ENCODE measurements at places on chromosomes 4 and X.

GRCh38 chr4:25914670-25915352, 791 bp downstream of the SMIM20 start:
- peaks cover 19% of the 10 kb centered on the region for H3K4me1 ChIP-seq
- H3K27ac ChIP-seq: peak overlapping the region; percentile 78
- DNase-seq: peak; percentile 63
- no peaks in the 10 kb centered on the region for H3K36me3 ChIP-seq
- H3K4me3 ChIP-seq: peak overlapping the region; percentile 85
- H3K27me3 ChIP-seq: no peaks in the 10 kb centered on the region

- peaks cover 35% of the 10 kb centered on the region for H3K4me1 ChIP-seq
- no peak overlapping the region for H3K4me3 ChIP-seq
- no peaks in the 10 kb centered on the region for H3K27me3 ChIP-seq
- no peak overlapping the region for H3K27ac ChIP-seq
- no peaks in the 10 kb centered on the region for H3K36me3 ChIP-seq
- DNase-seq: no peak
Observed at GRCh38 chr4:173185847-173186510, 17.4 kb downstream of the GALNT7 start.

DNA sequence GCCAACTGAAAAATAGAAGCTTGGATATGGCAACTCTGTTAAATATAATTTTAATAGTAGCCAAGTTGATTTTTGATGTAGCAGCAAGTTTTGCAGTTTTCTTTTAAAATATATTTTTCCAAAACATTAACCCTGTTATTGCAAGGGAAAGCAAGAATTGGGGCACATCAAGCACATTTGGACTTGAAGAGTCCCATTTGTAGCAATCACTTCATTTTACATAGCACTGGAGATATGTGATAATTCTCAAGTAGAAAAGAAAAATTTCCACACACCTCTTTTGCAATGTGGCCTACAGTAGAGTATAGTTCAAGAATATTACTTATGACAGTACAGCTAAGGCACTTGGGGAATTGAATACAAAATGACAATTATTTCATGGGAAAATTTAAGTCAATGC, 1.9 kb upstream of the PPP4R3C start:
- no peaks in the 10 kb centered on the region for H3K4me1 ChIP-seq
- no peak overlapping the region for H3K4me3 ChIP-seq
- no peaks in the 10 kb centered on the region for H3K36me3 ChIP-seq
- DNase-seq: no peak
- H3K27ac ChIP-seq: no peak overlapping the region
- no peaks in the 10 kb centered on the region for H3K27me3 ChIP-seq

DNA sequence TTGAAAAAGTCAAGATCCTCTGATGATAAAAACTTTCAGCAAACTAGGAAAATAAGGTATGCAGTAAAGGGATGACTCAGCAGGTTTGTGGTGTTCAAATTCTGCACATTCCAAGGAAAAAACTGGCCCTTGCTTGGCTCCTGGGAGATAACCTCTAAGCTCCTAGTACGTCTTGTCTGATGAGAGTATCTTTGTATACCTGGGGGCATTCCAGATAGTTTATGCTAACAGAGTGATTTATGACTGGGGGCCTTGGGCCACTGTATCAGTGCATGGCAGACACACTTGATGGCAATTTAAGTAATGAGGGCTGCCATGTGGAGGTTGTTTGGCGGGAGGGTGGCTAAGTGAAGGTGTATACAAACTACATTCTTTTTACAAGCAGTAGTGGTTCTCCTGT, 56.9 kb downstream of the NSG1 start:
- H3K4me3 ChIP-seq: no peak overlapping the region
- H3K36me3 ChIP-seq: no peaks in the 10 kb centered on the region
- DNase-seq: no peak
- H3K27ac ChIP-seq: peak overlapping the region; percentile 29
- peaks cover 16% of the 10 kb centered on the region for H3K4me1 ChIP-seq

- no peak overlapping the region for H3K4me3 ChIP-seq
- DNase-seq: no peak
- no peak overlapping the region for H3K27ac ChIP-seq
Observed at GRCh38 chr4:120682981-120683380, 239.5 kb downstream of the PRDM5 start.

GRCh38 chr4:183398298-183399125, 45.9 kb upstream of the CDKN2AIP start:
- H3K4me3 ChIP-seq: peak overlapping the region; percentile 74
- H3K27me3 ChIP-seq: no peaks in the 10 kb centered on the region
- H3K27ac ChIP-seq: peak overlapping the region; percentile 60
- peak; percentile 95 for DNase-seq
- H3K4me1 ChIP-seq: peaks cover 3% of the 10 kb centered on the region

DNA sequence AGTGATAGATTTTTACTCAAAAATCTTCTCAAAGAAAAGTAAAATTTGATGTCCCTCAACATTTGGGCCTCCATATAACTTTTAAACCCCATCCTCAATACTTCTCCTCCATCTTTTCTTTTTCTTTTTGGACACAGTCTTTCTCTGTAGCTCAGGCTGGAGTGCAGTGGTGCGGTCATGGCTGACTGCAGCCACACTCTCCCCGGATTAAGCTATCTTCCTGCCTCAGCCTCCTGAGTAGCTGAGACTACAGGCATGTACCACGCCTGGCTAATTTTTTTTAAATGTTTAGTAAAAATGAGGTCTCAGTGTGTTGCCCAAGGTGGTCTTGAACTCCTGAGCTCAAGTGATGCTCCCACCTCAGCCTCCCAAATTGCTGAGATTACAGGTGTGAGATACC, 33.1 kb downstream of the KDM6A start:
- no peaks in the 10 kb centered on the region for H3K27me3 ChIP-seq
- no peak overlapping the region for H3K4me3 ChIP-seq
- no peak overlapping the region for H3K27ac ChIP-seq
- no peaks in the 10 kb centered on the region for H3K36me3 ChIP-seq

GRCh38 chr4:47031011-47031678, at the start of gene GABRB1:
GABRB1 (plus strand) TSS chr4:47031567.
- no peak within 1 kb of the TSS for H3K27ac ChIP-seq
- H3K27me3 ChIP-seq: peaks cover 15% of the 10 kb centered on the region
- DNase-seq: peak; percentile 46
- H3K36me3 ChIP-seq: no peaks in the 10 kb centered on the region
- peak within 1 kb of the TSS; percentile 73 for H3K4me3 ChIP-seq
- peaks cover 13% of the 10 kb centered on the region for H3K4me1 ChIP-seq

GRCh38 chr4:37225778-37226177, 18.8 kb upstream of the NWD2 start:
- H3K4me1 ChIP-seq: no peaks in the 10 kb centered on the region
- DNase-seq: no peak
- no peak overlapping the region for H3K27ac ChIP-seq
- no peaks in the 10 kb centered on the region for H3K27me3 ChIP-seq
- no peak overlapping the region for H3K4me3 ChIP-seq
- H3K36me3 ChIP-seq: no peaks in the 10 kb centered on the region

- peak; percentile 52 for DNase-seq
- H3K27ac ChIP-seq: peak overlapping the region; percentile 95
Observed at GRCh38 chr4:145177511-145177905, 2.9 kb downstream of the OTUD4 start.

GRCh38 chr4:155025762-155026457, 182.5 kb upstream of the NPY2R start:
- no peaks in the 10 kb centered on the region for H3K36me3 ChIP-seq
- peak overlapping the region; percentile 29 for H3K27ac ChIP-seq
- no peak overlapping the region for H3K4me3 ChIP-seq
- no peaks in the 10 kb centered on the region for H3K27me3 ChIP-seq
- no peak for DNase-seq

DNA sequence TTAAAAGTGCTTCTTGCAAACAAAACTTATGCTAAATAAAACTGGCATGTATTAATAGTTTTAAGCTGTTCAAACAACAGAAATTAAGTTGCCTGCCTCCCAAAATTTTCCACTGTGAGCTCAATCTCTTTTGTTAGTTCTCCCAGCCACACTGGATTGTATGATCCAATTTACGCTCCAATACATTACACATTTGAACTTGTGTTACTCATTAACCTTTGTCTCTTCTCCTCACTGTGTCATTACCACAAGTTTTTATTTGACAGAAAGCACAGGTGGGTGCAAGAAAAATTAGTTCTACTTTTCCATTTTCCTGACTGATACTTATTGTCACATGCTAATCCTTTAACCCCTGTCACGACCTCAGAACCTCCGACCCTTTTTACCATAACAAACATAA, 55.5 kb downstream of the SHISA3 start:
- no peaks in the 10 kb centered on the region for H3K36me3 ChIP-seq
- no peaks in the 10 kb centered on the region for H3K4me1 ChIP-seq
- no peak overlapping the region for H3K4me3 ChIP-seq
- H3K27ac ChIP-seq: no peak overlapping the region
- DNase-seq: no peak
- no peaks in the 10 kb centered on the region for H3K27me3 ChIP-seq

GRCh38 chr4:40190019-40190418, 6.8 kb upstream of the RHOH start:
- H3K27me3 ChIP-seq: no peaks in the 10 kb centered on the region
- DNase-seq: peak; percentile 50
- no peak overlapping the region for H3K27ac ChIP-seq

DNA sequence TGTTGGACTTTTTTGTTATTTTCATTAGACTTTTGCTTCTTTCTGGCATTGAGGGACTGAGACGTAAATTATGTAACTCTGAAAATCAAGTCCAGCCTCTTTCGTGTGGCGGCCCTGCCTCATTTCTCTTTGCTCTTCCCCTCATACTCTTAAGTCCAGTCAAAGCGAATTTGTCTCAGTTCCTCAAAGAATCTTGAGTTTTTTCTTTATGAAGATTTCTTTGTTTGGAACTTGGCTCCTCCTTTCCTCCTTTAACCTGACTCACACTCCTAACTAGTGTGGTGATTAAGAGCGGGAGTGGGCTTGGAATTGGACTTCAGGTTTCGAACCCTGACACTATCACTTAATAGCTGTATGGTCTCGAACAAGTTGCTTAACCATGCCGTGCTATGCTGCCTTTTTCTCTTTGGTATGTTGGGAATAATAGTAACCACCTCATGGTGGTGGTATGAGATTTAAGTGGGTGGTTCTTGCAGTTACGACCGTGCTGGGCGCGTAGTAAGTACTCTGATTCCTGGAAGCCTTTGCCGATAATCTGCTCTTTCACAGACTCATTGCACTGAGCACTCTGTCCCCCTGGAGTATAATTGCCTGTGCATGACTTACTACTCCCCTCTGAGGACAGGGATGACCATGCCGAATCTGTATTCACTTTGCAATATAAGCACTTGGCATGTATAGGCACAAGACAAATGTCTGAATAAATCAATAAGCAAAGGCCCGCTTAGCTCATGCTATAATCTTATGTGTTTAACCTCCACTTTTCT, 19.1 kb downstream of the FNIP2 start:
- no peak overlapping the region for H3K4me3 ChIP-seq
- peaks cover 32% of the 10 kb centered on the region for H3K4me1 ChIP-seq
- H3K27me3 ChIP-seq: no peaks in the 10 kb centered on the region
- no peaks in the 10 kb centered on the region for H3K36me3 ChIP-seq

DNA sequence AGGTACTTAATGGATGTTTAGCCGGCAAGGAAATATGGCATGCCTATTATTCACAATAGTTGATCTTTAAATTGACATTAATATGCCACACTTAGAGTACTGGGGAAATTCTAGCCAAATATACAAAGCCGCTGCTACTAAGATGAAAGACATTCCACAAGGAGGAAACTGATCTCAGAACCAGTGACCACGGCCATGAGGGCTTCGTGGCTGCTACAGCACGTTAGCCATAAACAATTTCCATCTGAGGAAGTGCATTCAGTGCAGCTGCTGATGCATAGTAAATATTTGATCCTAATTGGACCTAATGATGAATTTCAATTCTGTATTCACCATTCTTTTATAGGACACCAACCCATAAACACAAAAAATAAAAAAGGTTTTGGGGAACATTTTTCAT, 59.1 kb downstream of the SORBS2 start:
- H3K36me3 ChIP-seq: no peaks in the 10 kb centered on the region
- peaks cover 4% of the 10 kb centered on the region for H3K4me1 ChIP-seq
- H3K27me3 ChIP-seq: no peaks in the 10 kb centered on the region
- no peak overlapping the region for H3K27ac ChIP-seq
- no peak for DNase-seq

DNA sequence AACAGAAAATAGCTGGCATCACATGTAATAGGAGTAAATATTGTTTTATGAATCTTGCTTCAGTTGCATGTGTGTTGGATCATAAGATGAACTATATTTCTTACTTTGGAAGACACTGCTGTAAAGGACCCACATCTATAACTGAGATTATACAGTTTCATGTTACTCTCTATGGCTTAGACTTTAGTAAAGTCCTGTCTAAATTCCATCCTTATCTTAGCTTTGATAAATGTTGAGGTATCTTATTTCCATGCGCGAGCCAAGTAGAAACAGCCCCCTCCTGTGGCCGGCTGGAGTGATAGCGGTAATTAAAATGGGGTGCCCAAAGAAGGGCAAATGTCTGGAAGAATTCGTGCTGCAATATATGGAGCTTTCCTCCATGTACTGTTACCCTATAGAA, 43.0 kb downstream of the CCDC158 start:
- no peaks in the 10 kb centered on the region for H3K36me3 ChIP-seq
- H3K4me3 ChIP-seq: no peak overlapping the region
- H3K4me1 ChIP-seq: peaks cover 3% of the 10 kb centered on the region
- no peaks in the 10 kb centered on the region for H3K27me3 ChIP-seq
- H3K27ac ChIP-seq: no peak overlapping the region

- no peak for DNase-seq
- H3K27ac ChIP-seq: no peak overlapping the region
- peaks cover 8% of the 10 kb centered on the region for H3K4me1 ChIP-seq
- no peak overlapping the region for H3K4me3 ChIP-seq
Observed at GRCh38 chr4:88814043-88814617, 116.5 kb upstream of the NAP1L5 start.

GRCh38 chr4:24321131-24321530, 263.2 kb downstream of the DHX15 start:
- H3K36me3 ChIP-seq: no peaks in the 10 kb centered on the region
- no peak overlapping the region for H3K4me3 ChIP-seq
- H3K4me1 ChIP-seq: peaks cover 11% of the 10 kb centered on the region
- no peaks in the 10 kb centered on the region for H3K27me3 ChIP-seq
- no peak for DNase-seq

- no peaks in the 10 kb centered on the region for H3K36me3 ChIP-seq
- H3K27me3 ChIP-seq: peaks cover 18% of the 10 kb centered on the region
- H3K27ac ChIP-seq: no peak overlapping the region
- peak; percentile 21 for DNase-seq
- H3K4me1 ChIP-seq: no peaks in the 10 kb centered on the region
Observed at GRCh38 chrX:46317163-46317562, 228.1 kb downstream of the ZNF674 start.

DNA sequence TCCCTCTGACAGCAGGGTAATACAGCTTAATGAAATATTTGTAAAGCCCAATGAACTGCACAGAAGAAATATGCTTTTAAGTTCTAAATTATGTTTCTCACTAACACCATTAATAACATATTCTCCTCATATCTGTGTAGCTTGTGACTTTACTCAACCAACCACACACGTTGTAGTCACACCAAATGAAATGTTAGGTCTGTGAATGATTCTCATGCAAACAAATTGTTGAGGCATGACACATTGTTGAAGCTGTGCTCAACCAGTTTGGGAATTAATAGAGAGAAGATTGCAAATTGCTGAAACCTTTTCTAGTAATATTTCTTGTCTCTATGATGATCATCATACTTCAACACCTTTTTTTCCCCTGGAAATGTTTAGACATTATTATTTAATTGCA, 645.9 kb downstream of the PCDH7 start:
- no peaks in the 10 kb centered on the region for H3K4me1 ChIP-seq
- DNase-seq: no peak
- H3K27ac ChIP-seq: no peak overlapping the region
- no peaks in the 10 kb centered on the region for H3K27me3 ChIP-seq
- H3K36me3 ChIP-seq: no peaks in the 10 kb centered on the region
- H3K4me3 ChIP-seq: no peak overlapping the region

- peak; percentile 21 for DNase-seq
- no peaks in the 10 kb centered on the region for H3K36me3 ChIP-seq
- no peaks in the 10 kb centered on the region for H3K27me3 ChIP-seq
- no peak overlapping the region for H3K4me3 ChIP-seq
- no peak overlapping the region for H3K27ac ChIP-seq
Observed at GRCh38 chrX:29530501-29530900, 684.9 kb upstream of the MAGEB2 start.
